ENCODE measurements at places on chromosomes 12 and 14.

GRCh38 chr14:86331341-86331740 lies 801.4 kb downstream of the FLRT2 start:
- DNase-seq: no peak

GRCh38 chr14:96482986-96483385 lies 19.2 kb upstream of the PAPOLA start:
- no peak for DNase-seq

GRCh38 chr14:97866664-97867063 lies 1069.5 kb downstream of the VRK1 start:
- DNase-seq: no peak

DNA sequence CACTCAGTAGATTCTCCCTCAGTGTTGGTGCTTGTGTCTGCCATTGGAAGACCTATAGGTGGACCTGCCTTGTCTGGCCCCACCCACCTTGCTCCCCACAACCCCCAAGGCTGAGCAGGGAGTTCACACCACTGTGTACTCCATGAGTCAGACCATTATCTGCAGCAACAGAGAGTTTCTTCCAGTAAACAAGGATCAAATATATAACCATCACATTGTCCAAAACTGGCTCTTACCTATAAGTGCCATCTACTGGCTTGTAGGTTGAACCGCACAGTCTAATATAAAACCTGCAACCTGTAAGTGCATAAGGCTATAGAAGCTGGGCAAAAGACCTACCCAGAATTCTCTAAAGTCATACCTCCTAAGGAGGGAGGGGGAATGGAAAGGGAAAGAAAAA lies 7.9 kb downstream of the TAS2R13 start:
- DNase-seq: no peak

- DNase-seq: no peak
Observed at GRCh38 chr12:87365423-87365822, 663.8 kb downstream of the C12orf50 start.

DNA sequence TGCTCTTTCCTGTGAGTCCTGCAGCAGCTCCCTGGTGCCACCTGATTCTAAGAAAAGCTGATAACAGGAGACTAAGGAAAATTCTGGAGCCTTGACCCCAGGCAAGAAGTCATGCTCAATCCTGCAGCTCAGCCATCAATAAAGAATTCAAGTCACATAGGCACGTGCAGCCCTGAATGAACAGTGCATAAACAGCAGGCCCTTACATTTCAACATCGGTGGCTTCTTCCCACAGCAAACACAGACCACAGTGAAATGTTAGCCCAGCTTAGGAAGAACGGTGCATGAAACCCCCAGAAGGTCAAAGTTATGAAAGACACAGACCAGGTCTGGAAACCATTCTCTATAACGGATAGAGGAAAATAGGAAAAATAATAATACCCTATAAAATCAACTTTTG lies 10.5 kb downstream of the CINP start:
- no peak for DNase-seq

DNA sequence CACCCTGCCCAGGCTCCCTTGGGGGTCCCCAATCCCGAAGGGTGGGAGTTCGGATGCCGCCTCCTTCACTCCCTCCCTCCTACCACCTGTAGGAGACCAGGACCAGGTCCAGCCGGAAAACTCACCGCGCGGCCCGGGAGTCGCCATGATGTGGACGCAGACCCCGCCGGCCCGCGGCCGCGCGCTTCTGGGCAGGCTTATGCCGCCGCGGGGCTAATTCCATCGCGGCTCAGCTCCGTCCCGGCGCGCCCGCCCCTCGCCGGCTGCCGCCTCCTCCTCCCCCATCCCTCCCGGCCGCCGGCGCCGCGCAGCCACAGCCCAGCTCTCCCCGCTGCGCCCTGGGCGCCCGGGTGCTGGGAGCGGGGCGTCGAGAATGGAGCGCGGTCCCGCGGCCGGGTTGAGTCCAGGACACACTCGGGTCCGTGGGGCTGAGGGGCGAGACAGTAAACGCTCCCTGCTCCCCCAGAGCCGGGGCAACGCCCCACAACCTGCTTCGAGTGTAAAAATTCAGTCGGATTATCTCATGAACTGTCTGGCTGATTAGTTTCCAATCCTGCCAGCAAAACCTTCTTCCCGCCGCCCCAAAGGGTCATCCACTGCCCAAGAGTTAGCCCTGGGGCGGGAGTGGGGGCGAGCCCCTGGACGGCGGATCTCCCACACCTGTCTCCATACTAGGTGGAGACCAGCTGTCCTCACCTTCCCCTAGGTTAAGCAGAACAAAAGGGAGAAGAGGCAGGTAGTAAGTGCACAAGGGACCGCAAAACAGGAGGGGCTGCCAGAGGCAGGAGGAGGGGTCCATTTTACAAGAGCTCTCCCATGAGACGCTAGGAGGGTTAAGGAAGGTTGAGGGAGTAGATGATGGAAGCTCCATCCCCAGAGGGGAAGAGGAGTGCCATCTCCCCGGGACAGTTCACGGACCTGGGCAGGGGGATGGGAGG lies at the start of gene ANO2:
ANO2 (minus strand) TSS at position 189 of the 938 bp plus-strand sequence; CDS start at position 147, 42 bp downstream.
- no peak for DNase-seq

- DNase-seq: no peak
Observed at GRCh38 chr14:100076606-100077005, 11.4 kb downstream of the EVL start.

- DNase-seq: no peak
Observed at GRCh38 chr12:47221256-47222023, 141.7 kb upstream of the AMIGO2 start.

GRCh38 chr12:4742416-4742970 lies 22.3 kb downstream of the GALNT8 start:
- no peak for DNase-seq

GRCh38 chr12:103833095-103833775 lies 7.8 kb downstream of the NT5DC3 start:
- no peak for DNase-seq

GRCh38 chr14:94598816-94599655 lies 13.2 kb upstream of the SERPINA3 start:
- no peak for DNase-seq

DNA sequence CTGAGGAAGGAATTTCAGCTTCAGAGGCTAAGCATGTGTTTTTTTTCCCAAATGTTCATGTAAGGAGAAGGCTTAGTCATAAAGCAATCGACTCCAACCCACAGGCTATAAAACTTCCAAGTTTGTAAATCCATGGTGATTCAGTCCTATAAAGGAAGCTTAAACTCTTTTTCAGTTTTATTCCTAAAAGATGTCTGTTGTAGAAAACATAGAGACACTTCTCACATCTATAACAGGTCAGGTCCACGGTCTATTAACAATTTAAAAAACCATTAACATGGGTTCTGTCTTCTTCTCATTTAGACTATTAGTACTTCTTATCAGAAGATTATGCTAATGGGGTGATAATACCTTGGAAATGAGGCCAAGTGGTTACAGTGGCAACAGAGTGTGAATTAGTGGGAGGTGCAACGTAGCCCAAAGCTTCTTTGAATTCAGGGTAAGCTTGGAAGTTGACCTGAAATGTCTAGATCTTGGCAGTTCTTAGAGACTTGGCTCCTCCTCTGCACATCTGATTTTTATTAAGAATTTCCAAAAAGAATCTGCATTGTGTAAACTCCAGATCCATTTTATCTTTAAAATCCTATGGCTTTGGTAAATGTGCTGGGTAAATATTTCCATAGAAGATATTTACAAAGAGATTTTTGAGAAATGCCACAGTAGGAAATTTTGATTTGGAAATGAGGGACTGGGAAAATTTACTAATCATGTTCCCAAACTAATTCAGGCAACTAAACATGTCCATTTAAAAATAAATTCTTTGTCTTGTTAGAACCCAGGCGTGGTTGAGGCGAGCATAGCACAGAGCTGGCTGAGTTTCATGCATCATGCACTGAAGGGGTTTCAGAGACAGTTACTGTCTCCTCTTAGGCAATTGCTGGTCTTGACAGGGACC lies 86.4 kb downstream of the EML1 start:
- DNase-seq: no peak

GRCh38 chr12:62640910-62641448 lies 174.4 kb downstream of the MON2 start:
- DNase-seq: no peak

GRCh38 chr12:59453475-59453874 lies 142.4 kb upstream of the SLC16A7 start:
- DNase-seq: no peak

GRCh38 chr14:55388160-55388559 lies 23.5 kb downstream of the ATG14 start:
- peak; percentile 67 for DNase-seq

DNA sequence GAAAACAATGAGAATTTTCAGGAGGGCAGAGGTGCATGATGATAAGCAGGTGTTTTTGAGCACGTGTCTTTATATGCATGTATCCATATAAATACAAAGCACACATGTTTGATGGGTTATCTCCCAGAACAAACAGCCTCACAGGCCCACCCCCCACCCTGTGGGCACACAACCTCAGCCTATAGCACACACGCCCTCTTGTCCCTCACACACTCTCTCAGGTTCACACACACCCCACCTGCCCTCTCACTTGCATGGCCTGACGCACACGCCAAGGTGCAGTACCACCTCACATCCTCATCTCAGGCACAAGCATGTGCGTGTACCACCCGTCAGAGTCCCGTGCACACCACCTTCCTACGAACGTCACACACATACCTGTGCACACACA lies 8.6 kb upstream of the KRT8 start:
- no peak for DNase-seq

Measured in hematopoietic multipotent progenitor cell treated with erythropoietin and hydrocortisone succinate and interleukin-3 and kit ligand, for 17 days (in vitro differentiated cells).